ENCODE measurements at places on chromosomes 11 and 22.

DNA sequence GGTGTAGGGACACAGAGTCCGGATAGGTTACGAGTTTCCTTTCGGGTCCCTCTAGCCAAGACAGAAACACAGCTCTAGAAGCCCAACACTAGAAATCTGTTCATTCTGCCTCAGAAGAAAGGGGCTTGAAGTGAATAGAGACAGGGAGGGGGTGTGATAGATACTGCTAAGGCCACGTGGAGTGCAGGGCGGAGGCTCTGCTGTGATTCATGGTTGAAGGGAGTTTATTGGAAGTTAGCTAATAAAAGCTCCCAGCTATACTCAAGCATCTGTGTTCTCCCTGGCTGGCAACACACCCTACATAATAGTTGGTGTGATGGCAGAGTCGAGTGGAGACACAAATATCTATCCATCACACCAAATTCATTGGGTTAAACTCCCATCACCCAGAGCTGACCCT, 337.4 kb downstream of the CADM1 start:
- DNase-seq = no peak

GRCh38 chr22:24107661-24108060, 73.6 kb upstream of the SUSD2 start:
- no peak for DNase-seq

- no peak for DNase-seq
Observed at GRCh38 chr11:70139785-70140410, 61.8 kb downstream of the ANO1 start.

DNA sequence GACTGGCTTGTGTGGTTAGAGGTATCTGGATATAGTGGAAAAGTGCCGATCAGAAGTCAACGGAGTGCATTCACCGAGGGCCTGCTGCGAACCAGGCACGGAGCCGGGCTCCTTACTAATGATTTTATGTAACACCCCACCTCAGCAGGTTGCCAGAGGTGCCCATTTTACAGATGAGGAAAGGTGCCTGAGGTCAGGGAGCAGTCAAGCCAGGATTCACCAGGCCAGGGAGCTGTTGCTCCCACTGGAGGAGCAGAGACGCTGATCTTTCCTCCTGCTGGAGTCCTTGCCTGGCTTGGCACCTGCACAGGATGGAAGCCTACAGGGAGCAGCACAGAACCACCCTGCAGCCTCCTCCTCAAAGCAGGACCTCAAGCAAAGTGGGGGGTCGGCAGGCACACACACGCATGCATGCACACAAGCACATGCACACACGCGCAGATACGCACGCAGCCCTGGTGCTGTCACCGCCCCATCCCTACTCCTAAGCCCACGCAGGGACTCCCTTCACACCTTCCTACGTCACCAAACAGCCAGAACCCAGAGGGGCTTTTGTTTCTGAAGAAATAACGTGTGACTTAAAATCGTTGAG, 16.2 kb downstream of the RSPH14 start:
- no peak for DNase-seq

DNA sequence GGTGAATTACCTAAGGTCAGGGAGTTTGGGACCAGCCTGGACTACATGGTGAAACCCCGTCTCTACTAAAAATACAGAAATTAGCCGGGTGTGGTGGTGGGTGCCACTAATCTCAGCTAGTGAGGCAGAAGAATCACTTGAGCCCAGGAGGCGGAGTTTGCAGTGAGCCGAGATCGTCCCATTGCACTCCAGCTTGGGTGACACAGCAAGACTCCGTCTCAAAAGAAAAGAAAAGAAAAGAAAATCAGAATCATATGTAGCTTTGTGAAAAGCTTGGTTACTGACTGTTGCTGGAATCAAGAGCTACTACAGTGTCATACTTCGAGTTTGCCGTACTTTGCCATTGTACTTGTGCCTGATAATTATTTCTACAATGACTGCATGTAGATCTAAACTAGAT, 4.2 kb upstream of the TMEM135 start:
- no peak for DNase-seq

- no peak for DNase-seq
Observed at GRCh38 chr11:33160136-33160535, 1.1 kb downstream of the CSTF3 start.

DNA sequence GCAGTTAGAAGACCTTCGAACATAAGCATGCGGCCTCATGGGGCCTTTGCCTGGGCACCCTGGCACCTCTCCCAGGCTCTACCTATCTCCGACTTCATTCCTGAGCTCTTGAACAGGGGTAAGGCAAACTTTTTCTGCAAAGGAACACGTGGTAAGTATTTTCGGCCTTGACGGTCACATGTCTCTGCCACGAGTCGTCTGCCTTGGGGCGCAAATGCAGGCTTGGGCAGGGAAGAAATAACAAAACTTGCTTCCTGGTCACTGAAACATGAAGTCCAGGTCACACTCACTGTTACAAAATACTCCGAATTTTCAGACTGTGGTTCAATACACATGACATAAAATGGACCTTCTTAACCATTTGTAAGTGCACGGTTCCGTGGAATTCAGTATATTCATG, 3.4 kb upstream of the ASCL2 start:
- no peak for DNase-seq

GRCh38 chr11:1077033-1077416, 2.4 kb downstream of the MUC2 start:
- DNase-seq = no peak

DNA sequence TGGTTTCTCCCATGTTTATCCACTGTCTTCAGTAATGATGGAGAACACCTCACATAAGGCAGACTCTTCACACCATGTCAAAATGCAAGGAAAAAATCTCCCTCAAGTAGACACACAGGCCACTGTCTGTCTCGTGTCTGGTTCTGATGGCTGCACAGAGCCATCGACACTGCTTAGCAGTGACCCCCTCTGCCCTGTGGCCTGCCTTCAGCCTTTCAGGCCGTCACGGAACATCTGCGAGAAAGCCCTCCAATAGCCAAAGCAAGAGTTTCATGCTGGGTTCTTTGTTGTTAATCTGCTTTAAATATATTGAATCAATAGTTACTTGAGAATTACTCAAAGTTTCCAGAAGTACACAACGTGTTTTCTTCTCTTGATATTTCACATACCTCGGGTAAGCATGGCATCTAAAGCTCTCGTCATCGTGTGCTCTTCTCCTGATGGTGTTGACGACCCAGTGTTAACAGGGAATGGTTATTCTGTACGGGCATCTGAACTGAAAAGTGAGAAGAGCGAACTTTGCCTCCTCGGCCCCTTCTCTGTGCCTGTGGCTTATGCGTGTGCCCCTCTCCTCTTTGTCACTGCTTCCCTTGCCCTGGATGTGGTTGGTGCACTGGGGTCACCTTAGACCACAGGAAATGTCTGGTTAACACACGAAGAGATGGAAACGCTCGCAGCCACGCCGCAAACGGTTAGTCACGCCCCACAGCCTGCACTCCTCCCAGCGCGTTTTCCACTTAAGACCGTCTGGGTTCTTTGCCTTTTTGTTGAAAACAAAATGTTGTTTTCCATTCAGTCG, 33.4 kb upstream of the CTTN start:
- DNase-seq = peak; percentile 15

GRCh38 chr22:17368554-17369438, 464 bp upstream of the CECR2 start:
- no peak for DNase-seq

- DNase-seq = no peak
Observed at GRCh38 chr11:77113382-77114088, 10.9 kb downstream of the OMP start.

GRCh38 chr11:119991669-119992068, 146.2 kb downstream of the TRIM29 start:
- no peak for DNase-seq

GRCh38 chr22:22673099-22673498, 28.7 kb downstream of the GGTLC2 start:
- DNase-seq = no peak

DNA sequence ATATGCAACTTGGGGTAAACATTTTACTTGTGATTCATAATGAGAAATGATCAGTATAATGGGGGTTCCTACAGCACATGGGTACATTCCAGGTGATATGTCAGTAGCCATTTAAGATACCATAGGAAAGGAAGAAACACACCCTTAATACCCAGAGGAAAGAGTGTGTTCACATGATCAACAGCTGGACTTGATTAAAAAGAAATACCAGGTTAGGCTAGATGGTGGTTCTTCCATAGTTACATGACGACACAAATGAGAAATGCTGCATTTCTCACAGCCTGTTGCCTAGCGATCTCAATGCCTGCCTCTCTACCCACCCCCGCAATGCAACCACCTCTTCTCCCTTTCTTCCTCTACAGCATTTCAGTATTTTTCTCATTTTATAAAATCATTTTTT, 96.8 kb downstream of the TTC28 start:
- no peak for DNase-seq

DNA sequence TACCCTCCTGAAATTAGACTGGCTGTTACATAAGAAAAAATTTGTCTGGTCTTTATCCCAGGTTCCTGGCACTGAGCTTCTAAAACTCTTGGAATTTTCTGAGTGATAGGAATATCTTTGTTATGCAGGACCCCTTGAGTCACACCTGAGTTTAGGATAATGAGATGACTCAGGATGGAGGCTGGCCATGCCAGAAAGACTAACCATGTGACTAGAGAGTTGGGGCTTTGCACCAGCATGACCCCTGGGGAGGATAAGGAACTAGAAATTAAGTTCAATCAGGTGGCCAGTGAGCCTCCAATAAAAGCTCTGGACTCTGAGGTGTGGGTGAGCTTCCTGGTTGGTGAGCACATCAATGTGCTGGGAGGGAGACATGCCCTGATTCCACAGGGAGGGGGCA, 88.1 kb downstream of the XRRA1 start:
- DNase-seq = no peak

DNA sequence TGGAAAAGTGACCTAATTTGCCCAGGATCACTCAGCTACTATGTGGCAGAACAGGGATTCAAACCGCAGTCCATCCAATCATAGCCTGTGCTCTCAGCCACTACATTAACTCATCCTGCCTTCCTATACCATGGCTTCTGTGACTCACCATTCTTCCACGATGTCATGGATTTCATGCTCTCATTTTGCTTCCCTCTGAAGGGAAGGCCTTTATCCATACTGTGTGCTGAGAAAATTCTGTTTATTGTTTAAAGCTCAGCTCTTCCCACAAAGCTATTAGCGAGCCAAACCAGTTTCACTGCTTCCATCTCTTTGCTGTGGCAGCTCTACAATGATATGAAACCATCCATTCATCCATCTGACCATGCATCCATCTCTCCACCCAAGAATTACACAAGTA, 289.9 kb downstream of the TENM4 start:
- no peak for DNase-seq

GRCh38 chr22:31616315-31616980, 45.6 kb downstream of the PISD start:
- DNase-seq = no peak

DNA sequence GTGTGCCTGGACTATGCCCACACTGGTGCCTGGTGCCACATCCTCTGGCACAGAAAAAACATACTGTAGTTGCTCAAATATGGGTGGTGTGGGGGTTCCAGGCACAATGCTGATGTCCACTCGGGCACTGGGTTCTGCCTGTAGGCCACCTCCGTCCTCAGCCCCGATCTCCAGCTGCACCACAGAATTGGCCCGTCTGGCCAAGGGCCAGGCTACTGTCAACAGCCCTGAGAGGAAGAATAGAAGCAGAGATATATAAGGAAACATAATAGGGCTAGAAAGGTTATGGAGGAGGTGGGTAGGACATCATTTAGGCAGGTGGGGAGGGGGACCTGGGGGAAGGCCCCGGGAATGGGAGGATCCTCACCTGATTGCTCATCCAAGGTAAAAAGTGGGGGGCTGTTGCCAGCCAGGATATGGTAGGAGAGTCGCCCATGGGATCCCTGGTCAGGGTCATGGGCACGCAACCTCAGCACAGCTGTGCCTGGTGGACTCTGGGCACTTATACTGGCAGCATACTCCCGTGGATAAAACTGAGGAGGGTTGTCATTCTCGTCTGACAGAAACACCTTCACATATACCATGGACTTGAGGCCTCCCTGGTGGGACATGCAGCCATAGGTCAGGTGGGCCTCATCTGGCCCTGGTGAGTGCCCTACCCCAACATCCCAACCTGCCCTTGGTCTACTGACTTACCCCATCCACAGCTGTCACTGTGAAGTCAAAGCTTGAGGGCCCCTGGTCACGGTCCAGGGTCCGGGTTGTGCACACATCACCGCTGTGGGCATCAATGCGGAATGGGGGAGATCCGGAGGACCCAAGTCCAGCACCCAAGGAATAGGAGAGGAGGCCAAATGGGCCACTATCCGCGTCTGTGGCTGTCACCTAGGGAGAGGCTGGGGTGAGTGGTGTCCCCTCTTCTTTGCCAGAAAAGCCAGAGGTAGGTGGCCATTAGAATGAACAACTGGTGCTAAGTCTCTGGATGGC, 14.5 kb upstream of the TPP1 start:
- no peak for DNase-seq

DNA sequence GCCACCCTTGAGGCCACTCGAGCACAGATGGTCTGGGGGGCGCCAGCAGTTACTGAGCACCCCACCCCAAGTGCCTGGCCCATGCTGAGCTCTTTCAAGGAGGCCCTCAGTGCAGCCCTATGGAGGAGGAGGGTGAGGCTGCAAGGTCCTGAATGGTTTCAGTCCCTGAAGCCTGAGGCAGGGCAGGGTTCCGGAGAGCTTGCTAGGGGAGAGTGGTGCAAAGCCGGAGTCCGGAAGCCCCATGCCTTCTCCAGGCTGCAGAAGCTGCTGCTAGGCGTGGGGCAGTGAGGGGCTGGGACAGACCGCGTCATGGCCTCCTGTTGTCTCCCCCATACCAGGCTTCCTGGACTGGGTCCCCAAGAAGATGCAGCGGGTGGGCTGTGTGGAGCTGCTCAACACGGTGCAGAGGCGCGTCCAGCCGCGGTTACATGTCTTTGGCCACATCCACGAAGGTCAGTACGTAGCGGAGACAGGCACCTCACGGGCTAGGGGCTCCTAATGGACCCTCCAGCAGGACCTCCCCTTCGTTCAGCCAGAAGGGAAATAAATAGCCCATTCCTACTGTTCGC, 90.6 kb downstream of the MPPED1 start:
- no peak for DNase-seq

DNA sequence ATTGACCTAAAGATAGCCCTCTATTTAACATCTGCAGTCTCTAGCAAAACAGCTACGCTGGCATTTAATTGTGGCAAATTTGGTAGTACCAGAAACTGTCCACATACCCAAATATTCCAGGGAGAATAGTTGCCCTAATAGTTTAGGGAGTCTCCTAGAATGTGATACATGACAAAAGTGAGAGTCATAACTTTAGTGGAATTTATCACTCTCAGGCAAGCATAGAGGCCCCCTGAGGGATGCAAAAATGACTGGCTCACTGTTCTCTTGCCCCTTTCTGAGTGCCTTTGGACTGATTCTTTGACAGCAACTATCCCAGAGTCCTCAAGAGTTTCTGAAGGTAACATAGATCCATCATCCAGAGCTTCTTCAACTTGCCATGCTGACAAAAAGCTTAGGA, 2.3 kb upstream of the OR51B4 start:
- DNase-seq = no peak

Measured in stimulated activated CD4-positive, alpha-beta T cell treated with anti-CD3 and anti-CD28 coated beads, TNF-alpha, amount 100 ng/mL, for 4 hours (primary cell).